ENCODE measurements at places on chromosomes 13 and 19.

- no peak for DNase-seq
Measured at GRCh38 chr13:99370481-99371275, 63.5 kb upstream of the GPR183 start.

DNA sequence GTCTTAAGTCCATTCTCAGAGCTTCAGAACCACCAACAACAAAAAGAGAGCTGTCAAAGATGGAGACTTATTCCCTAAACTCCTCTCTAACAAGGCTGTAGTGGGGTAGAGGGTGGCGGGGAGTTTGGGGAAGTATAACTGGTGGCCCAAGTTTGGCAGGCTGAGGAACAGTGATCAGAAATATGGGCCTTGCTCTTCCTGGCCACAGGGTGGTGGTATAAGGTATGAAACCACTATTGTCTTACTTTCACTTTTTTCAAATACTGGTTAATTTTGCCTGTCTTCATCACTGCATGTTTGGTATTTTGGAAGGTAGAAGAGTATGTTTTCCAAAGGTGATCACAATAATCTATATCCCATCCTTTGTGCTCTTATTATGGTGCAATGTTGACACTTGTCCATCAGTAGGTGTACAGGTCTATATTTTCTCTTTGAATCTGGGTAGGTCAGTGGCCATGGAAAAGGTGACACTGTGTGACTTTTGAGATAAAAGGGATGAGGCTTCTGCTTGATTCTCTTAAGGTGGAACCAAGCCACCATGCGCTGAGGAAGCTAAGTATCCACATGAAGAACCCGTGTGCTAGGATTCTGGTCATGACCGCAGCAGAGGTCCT lies 23.2 kb upstream of the GPC5 start:
- peak; percentile 43 for DNase-seq

DNA sequence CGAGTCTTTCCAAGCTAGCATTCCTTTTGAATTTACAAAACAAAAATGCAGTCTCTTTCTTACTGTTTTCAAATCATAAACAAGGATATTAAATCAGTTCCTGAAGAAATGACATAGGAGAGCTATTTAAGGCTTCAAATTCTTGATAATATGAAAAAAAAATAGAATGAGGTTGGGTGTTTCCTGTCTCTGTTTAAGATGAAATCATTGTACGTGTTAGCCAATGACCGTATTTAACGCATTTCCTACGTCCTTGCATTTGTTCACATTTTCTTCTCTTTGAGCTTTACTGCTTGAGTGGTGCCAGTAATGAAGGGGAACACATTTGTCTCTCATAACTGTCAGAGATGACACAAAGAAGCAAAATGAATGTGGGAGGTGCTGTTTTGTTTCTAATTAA lies 821.3 kb downstream of the DIAPH3 start:
- no peak for DNase-seq

DNA sequence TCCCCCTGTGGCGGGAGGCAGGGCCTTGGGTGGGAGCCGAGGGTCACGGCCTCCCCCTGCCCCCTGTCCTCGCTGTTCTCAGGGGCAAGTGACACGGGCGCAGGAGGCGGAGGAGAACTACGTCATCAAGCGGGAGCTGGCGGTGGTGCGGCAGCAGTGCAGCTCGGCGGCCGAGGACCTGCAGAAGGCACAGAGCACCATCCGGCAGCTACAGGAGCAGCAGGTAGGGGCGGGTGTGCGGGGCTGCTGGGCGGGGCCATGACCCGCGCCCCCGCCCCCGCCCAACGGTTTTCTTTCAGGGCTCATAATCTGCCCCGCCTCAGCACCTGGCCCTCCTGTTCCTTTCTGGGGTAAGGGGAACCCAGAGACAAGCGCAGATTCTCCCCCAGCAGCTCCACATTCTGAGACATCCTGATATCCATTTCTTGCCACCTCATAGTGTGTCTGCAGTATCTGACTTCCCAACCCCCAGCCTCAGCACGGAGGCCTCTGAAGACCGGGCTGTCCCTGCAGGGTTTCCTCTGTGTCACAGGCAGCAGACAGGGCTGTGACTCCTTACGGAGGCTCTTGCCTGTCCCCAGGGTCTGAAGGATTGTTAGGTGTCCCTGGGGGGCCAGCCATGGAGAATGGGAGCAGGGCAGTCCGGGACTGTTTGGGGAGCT lies 15.9 kb downstream of the PRR36 start:
- no peak for DNase-seq

GRCh38 chr13:110555601-110556223 lies 5.8 kb downstream of the RAB20 start:
- DNase-seq = no peak
